ENCODE measurements at places on chromosomes 7 and 10.

- no peak for DNase-seq
These were observed 69.3 kb downstream of the MYOF start for GRCh38 chr10:93412801-93413200.

DNA sequence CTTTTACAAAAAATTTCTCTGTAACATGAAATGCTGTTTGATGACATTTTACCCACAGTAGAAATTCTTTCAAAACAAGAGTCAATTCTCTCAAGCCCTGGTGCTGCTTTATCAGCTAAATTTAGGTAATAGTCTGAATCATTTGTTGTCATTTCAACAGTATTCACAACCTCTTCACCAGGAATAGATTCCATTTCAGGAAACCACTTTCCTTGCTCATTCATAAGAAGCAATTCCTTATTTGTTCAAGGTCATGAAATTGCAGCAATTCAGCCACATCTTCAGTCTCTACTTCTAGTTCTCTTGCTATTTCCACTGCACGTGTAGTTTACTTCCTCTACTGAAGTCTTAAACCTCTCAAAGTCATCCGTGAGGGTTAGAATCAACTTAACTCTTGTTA lies 14.1 kb downstream of the STAG3 start:
- no peak for DNase-seq

DNA sequence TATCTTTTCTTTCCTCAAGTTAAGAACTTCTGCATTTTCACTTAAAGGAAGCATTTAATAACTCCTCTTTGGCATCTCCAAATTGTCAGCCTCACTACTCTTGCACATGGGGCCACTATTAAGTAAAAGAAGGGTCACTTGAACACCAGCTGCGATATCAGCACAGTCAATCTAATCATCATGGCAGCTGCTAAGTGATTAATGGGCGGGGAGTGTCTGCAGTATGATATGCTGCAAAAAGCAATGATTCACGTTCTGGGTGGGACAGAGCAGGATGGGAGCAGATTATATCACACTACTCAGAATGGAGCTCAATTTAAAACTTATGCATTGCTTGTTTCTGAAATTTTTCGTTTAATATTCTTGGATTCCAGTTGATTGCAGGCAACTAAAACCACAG lies 447.4 kb upstream of the PFKP start:
- DNase-seq: no peak

- no peak for DNase-seq
These were observed 1.0 kb upstream of the DENND2A start for GRCh38 chr7:140641524-140642195.

DNA sequence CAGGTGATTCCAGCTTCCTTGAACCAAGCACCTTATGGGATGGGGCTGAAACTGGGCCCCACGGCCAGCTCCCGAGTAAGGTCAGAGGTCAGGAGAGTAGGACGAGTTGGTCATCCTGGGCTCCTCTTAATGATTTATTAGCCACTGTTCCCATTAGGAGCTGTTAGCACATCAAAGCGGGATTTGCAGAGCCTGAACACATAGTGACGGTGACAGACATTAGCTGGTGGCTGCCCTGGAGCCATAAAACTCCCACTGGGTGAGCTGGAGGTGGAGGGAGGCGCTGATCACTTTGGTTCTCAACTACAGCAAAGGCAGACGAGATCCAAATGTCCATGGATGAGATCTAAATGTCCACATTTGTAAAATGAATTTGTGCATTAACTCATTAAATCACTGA lies 48.1 kb downstream of the COL13A1 start:
- DNase-seq: no peak

DNA sequence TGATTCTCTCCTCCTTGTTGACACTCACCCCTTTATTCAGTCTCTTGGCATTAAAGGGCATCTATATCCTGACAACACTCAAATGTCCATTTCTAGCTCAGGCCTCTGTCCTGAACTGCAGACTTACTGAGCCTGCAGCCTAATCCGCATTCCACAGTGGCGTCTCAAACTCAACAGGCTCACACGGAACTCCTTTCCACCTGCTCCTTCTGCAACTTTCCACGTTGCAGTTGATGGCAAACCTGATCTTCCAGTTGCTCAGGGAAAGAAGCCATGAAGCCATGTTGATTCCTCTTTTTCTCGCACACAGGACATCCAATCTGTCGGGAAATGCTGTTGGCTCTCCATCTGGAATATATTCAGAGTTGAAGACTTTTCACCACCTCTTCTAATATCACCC lies 522.4 kb downstream of the CCSER2 start:
- DNase-seq: no peak

- DNase-seq: no peak
These were observed 17.3 kb downstream of the KDM7A start for GRCh38 chr7:140159497-140159896.

DNA sequence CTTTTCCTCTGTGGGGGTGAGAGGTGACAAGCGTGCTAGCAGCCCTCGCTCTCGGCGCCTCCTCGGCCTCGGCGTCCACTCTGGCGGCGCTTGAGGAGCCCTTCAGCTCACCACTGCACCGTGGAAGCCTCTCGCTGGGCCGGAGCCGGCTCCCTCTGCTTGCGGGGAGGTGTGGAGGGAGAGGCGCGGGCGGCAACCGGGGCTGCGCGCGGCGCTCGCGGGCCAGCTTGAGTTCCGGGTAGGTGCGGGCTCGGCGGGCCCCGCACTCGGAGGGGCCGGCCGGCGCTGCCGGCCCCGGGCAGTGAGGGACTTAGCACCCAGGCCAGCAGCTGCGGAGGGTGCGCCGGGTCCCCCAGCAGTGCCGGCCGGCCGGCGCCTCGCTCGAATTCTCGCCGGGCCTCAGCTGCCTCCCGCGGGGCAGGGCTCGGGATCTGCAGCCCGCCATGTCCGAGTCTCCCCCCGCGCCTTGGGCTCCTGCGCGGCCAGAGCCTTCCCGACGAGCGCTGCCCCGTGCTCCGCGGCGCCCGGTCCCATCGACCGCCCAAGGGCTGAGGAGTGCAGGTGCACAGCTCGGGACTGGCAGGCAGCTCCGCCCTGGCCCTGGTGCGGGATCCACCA lies 352.8 kb upstream of the PODXL start:
- DNase-seq: no peak

DNA sequence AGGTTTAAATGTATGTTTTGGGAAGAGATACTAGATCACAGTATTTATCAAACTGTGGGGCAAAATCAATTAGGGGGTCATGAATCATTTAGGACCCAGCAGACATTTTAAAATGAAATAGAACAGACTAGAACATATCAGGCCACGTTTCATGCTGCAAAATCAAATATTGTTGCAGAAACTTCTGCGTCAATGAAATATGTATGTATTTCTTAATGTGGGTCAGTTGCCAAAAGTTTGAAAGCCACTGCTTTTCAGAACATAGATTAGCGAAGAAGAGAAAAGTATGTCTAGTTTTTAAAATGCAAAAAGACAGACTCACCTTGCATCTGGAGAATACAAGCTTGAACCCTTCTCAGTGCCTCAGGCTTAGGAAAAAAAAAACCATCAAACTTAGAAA lies 102.7 kb upstream of the BMPER start:
- no peak for DNase-seq

DNA sequence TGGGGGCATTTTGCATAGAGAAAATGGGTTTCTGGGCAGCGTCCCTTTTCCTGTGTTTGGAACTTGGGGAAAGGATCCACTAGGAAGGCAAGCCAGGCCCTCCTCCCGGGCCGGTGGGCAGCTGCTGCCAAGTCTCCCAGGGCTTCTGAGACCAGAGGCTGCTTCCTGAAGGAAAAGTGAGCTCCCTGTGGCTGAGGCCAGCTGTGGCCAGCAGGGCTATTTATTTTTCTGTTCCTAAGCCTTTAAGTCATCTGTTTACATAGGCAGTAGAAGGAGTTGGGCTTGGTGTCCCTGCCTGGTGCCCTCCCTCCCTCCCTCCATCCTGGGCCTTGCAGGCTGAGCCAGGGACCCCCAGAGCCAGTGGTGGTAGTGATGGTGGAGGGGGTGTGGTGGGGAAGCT lies 70.5 kb upstream of the COL13A1 start:
- no peak for DNase-seq

DNA sequence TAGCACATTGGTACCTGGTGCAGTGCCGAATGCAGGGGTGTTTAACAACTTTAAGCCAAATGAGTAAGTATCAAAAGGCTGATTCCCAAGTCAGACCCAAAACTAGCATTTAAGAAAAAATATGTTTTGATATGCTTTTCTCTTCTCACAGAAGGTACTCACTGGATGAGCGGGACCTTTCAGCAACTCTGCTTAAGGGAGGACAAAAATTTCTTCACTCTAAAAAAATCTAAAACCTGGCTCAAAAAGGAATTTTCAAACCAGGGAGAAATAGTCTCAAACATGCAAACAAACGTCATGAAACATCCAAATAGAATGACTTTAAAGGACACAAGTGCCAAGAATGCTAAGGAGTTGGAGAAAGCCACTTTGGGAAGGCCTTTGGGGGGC lies 962.1 kb downstream of the KCNMA1 start:
- no peak for DNase-seq

- DNase-seq: no peak
These were observed 478.7 kb downstream of the INHBA start for GRCh38 chr7:41224063-41224763.

GRCh38 chr7:38704041-38704547 lies 72.9 kb upstream of the AMPH start:
- DNase-seq: no peak

- DNase-seq: no peak
These were observed 9.4 kb upstream of the PGAM1 start for GRCh38 chr10:97416565-97416964.
